WTC11 (cell line): ENCODE measurements at places on chromosomes 7 and 10. TPM values are rescaled to one million over a fixed set of nuclear protein-coding genes. Genes with fewer than 3 reads are reported as not detected.

The HNRNPA2B1 gene
- 1,081 to 1,101 TPM (median 1,097 TPM) in 3 replicates for total RNA-seq

The PAX4 gene
- total RNA-seq, result not detected in 3 replicates

The PDCD11 gene
- 63.5 to 78.8 TPM (median 64.4 TPM) in 3 replicates for total RNA-seq

The EBLN1 gene
- not detected in 3 replicates for total RNA-seq

The CRTAC1 gene
- 1.1 to 1.7 TPM (median 1.2 TPM) in 3 replicates for total RNA-seq

The ELN gene
- 3.3 to 5.4 TPM (median 3.9 TPM) in 3 replicates for total RNA-seq

The NPTX2 gene
- total RNA-seq, result 10.9 to 17.0 TPM (median 15.9 TPM) in 3 replicates

- DNase-seq, result no peak
- H3K36me3 ChIP-seq, result no peaks in the 10 kb centered on the region
- H3K27ac ChIP-seq, result no peak overlapping the region
These were observed 24.6 kb downstream of the RAMP3 start for GRCh38 chr7:45181991-45182855.

DNA sequence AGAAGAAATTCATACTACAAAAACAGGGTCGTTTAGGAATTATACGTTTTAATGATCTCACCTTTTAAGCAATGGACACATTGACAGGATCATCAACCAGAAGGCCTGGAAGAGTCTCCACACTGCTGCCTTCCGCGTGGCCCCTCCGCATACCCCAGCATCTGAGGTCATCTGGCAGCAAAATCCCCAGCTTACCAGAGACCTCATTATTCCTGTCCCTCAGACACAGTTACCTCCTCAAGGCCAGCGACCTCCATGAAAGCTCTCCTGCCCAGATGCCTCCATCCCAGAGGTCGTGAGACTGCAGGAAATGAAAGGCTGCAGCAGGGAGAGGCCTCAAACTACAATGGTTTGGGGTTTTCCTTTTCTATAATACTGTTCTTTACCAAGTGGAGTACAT is 14.8 kb upstream of the GSAP start:
- peaks cover 35% of the 10 kb centered on the region for H3K4me1 ChIP-seq
- DNase-seq, result no peak
- H3K4me3 ChIP-seq, result no peak overlapping the region
- H3K27me3 ChIP-seq, result no peaks in the 10 kb centered on the region
- H3K27ac ChIP-seq, result no peak overlapping the region

DNA sequence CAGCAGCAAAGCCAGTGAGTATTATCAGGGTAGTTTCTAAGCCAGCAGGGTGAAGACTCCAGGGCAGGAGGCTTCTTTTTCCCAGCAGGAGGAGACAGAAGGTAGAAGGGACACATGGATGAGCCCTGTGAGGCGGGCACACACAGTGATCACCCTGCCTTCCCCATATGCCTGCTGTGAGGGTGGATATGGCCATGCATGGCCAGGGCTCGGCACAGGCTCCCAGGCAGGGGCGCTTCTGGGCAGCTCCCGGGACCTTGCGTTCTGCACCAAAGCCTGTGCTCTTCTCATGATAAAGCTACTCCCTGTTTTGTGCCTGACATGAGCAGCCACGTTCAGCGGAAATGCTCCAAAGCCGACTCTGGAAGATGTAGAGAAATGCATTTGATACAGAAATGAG is 807.2 kb downstream of the TYW1 start:
- no peak for DNase-seq
- no peak overlapping the region for H3K27ac ChIP-seq
- H3K4me1 ChIP-seq, result peaks cover 6% of the 10 kb centered on the region; the same call in 1 of the 2 replicates
- no peak overlapping the region for H3K4me3 ChIP-seq
- no peaks in the 10 kb centered on the region for H3K36me3 ChIP-seq

DNA sequence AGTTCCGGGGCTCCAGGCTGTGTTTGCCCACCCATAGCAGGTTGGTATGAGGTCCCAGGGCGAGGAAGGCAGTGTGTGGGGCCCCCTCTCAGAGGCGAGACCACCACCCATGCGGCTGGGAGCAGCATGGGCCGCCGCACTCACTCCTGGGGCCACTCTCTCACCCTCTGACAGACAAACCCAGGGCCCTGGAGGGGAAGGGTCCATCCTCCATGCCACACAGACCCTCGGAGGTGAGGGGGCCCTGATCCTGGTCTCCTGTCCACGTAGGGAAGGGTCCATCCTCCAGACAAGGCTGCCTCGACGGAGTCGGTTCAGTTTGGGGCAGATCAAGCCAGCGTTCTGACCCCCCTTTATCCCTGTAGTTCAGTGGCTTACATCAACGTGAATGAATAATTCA is 230.8 kb downstream of the ELFN1 start:
- H3K4me1 ChIP-seq, result no peaks in the 10 kb centered on the region
- no peaks in the 10 kb centered on the region for H3K27me3 ChIP-seq
- no peak overlapping the region for H3K27ac ChIP-seq
- no peak for DNase-seq

DNA sequence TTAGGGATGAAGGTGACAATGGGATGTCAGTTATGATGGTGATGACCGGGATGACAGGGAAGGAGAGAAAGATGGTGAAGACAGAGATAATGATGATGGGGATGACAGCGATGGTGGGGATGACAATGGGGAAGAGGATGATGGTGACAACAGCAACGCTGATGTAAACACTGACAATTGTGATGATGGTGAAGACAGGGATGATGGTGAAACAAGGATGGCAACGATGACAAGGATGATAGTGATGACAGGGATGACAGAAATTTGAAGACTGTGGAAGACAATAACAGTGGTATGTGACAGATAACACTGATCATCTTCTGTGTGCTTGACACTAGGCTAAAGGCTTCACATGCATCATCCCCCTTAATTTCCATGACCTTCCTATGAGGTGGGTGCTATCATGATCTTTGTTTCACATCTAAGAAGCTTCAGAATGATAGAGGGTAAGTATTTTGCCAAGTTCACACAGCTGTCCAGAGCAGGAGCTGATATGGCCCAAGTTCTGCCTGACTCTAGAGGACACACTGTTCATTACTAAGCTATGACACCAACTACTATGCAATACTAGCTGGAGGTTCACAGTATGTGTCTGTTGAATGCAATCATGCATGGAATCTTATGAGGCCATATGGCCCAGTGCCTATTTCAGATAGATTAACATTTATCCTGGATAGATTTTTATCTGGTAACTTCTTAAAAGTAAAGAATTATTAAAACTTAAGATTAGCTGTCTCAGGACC is 105.6 kb downstream of the RNLS start:
- H3K4me3 ChIP-seq, result no peak overlapping the region
- no peak for DNase-seq
- no peaks in the 10 kb centered on the region for H3K36me3 ChIP-seq
- H3K27ac ChIP-seq, result no peak overlapping the region
- H3K27me3 ChIP-seq, result no peaks in the 10 kb centered on the region

DNA sequence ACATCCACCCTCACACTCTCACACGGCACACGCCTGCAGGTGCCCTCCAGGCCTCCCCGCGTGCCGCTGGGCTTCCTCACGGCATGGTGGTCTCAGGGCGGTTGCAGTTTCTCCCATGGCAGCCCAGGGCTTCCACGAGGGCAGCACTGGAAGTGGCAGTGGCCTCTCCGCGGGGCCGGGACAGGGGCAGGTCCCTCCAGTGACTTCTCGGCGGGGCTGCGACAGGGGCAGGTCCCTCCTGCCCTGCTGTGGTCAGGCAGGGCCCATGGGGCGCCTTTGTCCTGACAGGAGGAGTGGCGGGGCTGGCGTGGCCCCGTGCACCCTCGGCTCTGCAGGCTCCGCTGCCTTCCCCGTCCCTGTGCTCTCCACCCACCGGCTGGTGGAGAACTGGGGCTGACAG is 19.0 kb downstream of the PWWP2B start:
- H3K27me3 ChIP-seq, result no peaks in the 10 kb centered on the region
- H3K36me3 ChIP-seq, result peaks cover 6% of the 10 kb centered on the region; the same call in 1 of the 2 replicates
- H3K4me1 ChIP-seq, result peaks cover 43% of the 10 kb centered on the region
- DNase-seq, result no peak
- H3K27ac ChIP-seq, result peak overlapping the region; percentile 69

GRCh38 chr10:16893664-16894063 is 76.4 kb upstream of the RSU1 start:
- no peaks in the 10 kb centered on the region for H3K36me3 ChIP-seq
- H3K27me3 ChIP-seq, result no peaks in the 10 kb centered on the region; the same call in 1 of the 2 replicates
- H3K4me3 ChIP-seq, result no peak overlapping the region
- H3K27ac ChIP-seq, result no peak overlapping the region
- H3K4me1 ChIP-seq, result peaks cover 12% of the 10 kb centered on the region

- DNase-seq, result no peak
- H3K27ac ChIP-seq, result no peak overlapping the region
These were observed 412.1 kb downstream of the SUGCT start for GRCh38 chr7:40546616-40547501.

GRCh38 chr7:71705901-71706596 is 574.1 kb downstream of the GALNT17 start:
- H3K4me3 ChIP-seq, result no peak overlapping the region
- no peaks in the 10 kb centered on the region for H3K4me1 ChIP-seq
- peaks cover 55% of the 10 kb centered on the region for H3K36me3 ChIP-seq

- no peak overlapping the region for H3K27ac ChIP-seq
- H3K4me3 ChIP-seq, result no peak overlapping the region
These were observed 187.0 kb upstream of the SLC26A5 start for GRCh38 chr7:103632972-103633371.

DNA sequence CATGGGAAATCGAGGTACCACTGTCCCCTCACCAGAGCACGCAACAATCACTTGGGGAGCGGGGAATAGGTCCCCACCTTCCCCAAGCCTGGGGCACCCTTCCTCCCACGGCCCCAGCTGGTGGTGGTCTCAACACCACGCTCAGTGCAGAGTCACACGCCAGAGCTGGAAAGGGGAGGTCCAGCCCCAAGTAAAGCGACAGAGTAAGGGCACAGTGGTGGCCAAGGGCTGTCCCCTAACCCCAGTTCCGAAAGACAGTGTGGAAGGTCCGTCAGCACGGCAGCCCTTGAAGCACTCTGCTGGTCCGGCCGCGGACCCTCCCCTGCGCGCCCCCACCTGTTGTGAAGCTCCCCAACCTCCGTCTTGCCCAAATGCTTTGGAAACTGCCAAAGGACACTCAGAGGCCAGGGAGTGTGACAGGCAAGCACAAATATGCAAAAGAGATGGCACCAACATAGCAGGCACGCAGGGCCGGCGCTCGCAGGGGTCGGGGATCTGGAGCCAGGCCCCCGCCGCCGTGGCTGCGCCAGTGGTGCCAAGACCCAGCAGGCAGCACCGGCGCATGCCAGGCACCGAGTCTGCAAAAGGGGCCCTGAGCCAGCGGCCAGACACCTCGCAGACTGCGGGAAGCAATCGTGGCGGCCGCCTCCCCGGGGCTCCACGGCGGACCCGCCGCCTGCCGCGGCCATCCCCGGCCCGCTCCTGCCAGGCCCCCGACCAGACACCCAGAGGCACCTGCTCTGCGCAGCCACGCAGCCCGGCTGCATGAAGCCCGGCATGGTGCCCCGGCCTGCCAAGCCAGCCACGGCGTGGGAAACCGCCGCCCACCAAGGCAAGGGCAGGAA is 51.6 kb upstream of the SRRM3 start:
- H3K27ac ChIP-seq, result peak overlapping the region; percentile 63; the same call in 1 of the 2 replicates
- H3K4me3 ChIP-seq, result no peak overlapping the region
- H3K27me3 ChIP-seq, result no peaks in the 10 kb centered on the region
- DNase-seq, result no peak
- peaks cover 9% of the 10 kb centered on the region for H3K4me1 ChIP-seq

DNA sequence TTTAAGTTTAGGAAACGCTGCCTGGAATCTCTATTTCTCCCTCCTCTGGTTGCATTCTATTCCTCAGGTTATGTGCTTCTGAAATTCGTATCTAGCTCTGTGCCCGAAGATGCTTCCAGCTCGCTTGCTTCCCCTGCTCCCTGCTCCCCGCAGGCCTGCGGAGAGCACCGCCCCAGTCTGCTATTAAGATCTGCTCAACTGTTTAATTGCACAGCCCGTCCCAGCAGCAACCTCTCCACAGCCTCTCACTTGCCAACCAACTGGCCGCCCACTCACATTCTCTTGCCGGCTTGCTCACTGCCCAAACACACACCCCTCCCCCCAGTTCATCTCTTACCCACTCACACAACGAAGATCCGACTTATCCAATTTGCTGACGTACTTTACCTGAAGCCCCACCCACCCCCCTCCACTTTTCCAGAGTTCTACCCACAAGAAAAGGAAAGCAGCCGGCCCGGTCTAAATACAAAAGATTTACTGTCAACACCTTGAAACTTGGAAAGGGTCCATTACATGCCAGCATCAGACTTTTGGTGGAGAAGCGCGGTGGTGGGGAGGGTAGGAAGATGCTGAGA is 167.3 kb upstream of the KLF14 start:
- H3K36me3 ChIP-seq, result peaks cover 2% of the 10 kb centered on the region; the same call in 1 of the 2 replicates
- peaks cover 51% of the 10 kb centered on the region for H3K4me1 ChIP-seq
- DNase-seq, result no peak
- H3K27ac ChIP-seq, result no peak overlapping the region
- H3K27me3 ChIP-seq, result no peaks in the 10 kb centered on the region
- H3K4me3 ChIP-seq, result no peak overlapping the region

DNA sequence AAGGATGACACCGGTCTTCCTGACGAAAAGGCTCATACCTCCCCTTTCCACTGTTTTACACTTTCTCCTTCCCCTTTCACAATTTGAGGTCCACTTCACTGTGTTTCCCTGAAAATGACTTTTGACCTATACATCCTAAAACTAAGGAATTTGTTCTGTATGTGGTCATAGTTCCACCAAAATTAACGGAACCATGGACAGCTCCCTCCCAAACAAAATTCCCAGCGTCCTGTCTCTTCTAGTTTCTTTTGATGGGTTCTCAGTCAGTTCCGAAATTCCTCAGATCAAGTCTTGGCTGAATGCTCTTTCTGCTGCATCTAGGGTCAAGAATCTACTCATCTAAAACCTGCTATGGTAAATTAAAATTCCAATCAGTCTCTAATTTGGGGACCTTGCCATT is 1191.9 kb downstream of the CNTNAP2 start:
- H3K36me3 ChIP-seq, result no peaks in the 10 kb centered on the region
- DNase-seq, result no peak
- no peak overlapping the region for H3K27ac ChIP-seq
- no peaks in the 10 kb centered on the region for H3K27me3 ChIP-seq
- H3K4me1 ChIP-seq, result 0 out of 2 replicates have a peak, but pooled peaks cover 3% of the 10 kb centered on the region

DNA sequence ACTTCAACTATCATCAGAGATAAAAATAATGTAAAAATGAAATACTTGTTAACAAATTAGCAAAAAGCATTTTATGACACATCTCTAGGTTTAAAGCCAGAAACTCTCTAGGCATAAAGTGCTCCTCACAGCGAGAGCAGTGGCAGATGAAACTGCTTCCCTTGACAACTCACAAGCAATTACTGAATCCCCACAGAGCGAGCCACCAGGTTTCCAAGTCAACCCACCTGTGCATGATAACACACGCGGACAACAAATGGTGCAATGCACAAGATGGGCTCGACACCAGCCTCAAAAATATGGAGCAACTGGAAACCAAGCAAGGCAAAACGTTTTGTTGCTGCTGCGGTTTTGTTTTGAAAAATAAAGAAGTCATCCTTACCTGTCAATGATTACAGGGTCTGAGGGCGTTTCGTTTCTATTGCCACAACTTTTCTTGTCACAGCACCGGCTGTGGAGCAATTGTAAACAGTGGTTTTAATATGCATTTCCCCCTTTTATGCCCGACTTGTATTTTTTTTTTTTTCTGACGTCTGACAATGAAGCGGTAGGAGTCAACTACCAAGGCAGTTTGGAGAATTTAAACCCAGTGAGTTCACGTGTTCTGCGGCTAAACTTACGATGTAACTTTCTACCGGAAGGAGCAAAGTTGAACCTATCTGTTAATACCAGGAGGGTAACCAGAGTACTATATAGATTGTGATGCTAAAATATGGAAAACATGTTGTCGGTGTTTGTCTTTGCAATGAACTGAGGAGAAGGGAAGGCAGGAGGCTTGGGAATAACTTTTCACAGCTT is 7.0 kb downstream of the EBF3 start:
- no peaks in the 10 kb centered on the region for H3K36me3 ChIP-seq
- H3K4me3 ChIP-seq, result peak overlapping the region; percentile 59
- peak overlapping the region; percentile 83 for H3K27ac ChIP-seq
